ENCODE measurements at places on chromosomes 16 and 17. TPM values are rescaled to one million over a fixed set of nuclear protein-coding genes. Genes with fewer than 3 reads are reported as not detected.

The CLEC3A gene
- total RNA-seq = not detected

The DNAH17 gene
- total RNA-seq = not detected

The IRX5 gene
- total RNA-seq = 2.5 TPM

The MYO15A gene
- 0.45 TPM for total RNA-seq

The KRT9 gene
- total RNA-seq = not detected

The CASKIN2 gene
- 8.0 TPM for total RNA-seq

The FBXL20 gene
- total RNA-seq = 19.4 TPM

The CDH13 gene
- total RNA-seq = 58.0 TPM

The CPHXL2 gene
- total RNA-seq = not detected

The KRT17 gene
- not detected for total RNA-seq

The MSRB1 gene
- total RNA-seq = 6.4 TPM

The DLX3 gene
- not detected for total RNA-seq

The GGA2 gene
- 38.7 TPM for total RNA-seq

The HNF1B gene
- not detected for total RNA-seq

The SCARF1 gene
- total RNA-seq = 1.3 TPM

The ACSM2A gene
- not detected for total RNA-seq

The ZNF205 gene
- 14.7 TPM for total RNA-seq

The CAPN15 gene
- total RNA-seq = 43.9 TPM

The KRTAP4-5 gene
- not detected for total RNA-seq

The PYDC1 gene
- total RNA-seq = not detected

The SNAI3 gene
- not detected for total RNA-seq

The SDR42E2 gene
- total RNA-seq = not detected

The PRR15L gene
- not detected for total RNA-seq

The CTRB2 gene
- total RNA-seq = not detected

The TPSD1 gene
- not detected for total RNA-seq
